Endothelial cell of umbilical vein (primary cell): ENCODE measurements at places on chromosomes 5 and 9. TPM values are rescaled to one million over a fixed set of nuclear protein-coding genes. Genes with fewer than 3 reads are reported as not detected.

DNA sequence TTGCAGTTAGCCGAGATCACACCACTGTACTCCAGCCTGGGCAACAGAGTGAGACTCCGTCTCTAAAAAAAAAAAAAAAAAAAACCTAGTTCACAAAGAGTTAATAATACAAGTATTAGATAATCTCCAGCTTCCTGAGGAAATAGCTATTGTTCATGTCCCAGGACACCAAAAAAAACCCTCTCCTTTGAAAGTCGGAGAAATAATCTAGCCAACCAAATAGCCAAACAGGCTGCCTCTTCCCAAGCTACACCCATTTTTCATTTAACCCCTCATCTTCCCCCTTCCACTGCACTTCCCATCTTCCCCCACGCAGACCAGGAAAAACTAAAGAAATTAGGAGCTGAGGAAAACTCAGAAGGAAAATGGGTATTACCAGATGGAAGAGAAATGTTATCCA is 23.6 kb downstream of the CNOT8 start:
- peak; percentile 50 for DNase-seq

DNA sequence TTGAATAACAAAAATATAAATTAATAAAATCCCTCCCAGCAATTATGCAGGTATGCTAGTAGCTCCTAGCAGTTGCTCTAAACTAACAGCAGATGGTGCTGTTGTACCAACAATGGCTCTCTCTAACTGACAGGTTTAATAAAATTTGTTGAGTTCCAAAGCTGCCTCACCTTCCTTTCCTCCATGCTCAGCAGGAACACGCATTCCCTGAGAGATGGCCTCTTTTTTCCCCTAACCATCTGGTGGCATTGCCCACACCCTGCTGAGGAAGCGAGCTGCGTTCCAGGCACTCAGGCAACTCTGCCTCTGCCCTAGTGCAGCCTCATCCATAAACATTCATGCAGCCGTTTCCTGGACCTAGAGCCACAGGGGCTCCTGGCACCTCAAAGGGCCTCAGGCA is 106.2 kb downstream of the KLHL3 start:
- peak; percentile 60 for DNase-seq

GRCh38 chr9:68690088-68690487 is 15.0 kb upstream of the PIP5K1B start:
- peak; percentile 43 for DNase-seq

DNA sequence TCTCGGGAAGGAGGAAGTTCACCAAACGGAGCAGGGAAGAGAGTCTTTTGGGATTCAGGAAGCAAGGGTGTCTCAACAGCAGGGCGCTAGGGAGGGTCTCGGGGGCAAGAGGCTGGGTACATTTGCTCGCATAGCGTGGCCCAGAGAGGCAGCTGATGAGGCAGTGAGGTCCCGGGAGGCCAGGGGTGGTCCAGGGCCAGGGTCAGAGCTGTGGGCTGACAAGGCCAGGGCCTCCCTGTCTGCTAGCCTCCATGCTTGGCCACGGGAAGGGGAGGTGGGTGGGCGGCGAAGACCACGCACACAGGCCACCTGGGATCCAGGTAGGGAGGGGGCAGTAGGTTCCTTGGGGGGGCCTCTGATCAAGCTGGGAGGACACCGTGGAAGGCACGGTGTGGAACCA is 6.0 kb downstream of the NDOR1 start:
- DNase-seq: no peak

- no peak for DNase-seq
These were observed 74.3 kb upstream of the PTGER4 start for GRCh38 chr5:40605295-40605958.

PLPP7 gene
- 0.83 and 2.1 TPM in 2 replicates for total RNA-seq
